ENCODE measurements at places on chromosomes 16 and 17.
A peak's percentile ranks its signal among the peaks of the same experiment; 100 is the strongest.

DNA sequence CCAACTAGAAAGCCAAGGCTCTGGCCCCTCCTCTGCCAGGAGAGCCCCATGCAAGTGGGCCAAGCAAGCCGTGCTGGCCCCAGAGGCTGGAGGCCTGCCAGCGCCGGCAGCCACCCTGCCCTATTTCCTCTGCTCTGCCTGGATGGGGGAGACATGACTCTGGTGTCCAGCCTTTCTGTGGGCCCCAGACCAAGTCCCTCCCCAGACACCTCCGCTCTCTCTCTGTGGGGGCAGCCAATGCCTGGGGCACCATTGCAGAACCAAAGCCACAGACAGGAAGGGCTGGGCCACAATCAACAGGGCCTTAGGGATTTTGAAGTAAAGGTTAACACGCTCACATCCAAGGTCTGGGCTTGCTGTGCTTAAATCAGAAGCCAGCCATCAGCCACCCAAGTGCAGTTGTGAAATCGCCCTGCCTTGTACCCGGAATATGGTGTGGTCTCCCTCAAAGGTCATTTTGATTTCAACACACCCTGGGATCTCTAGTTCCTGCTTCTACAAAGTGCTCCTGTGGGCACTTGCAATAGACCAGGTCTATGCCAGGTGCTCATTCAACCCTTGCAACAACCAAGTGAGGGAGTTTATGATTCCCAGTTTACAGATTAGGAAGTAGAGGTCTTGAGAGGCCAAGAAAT is 63.5 kb upstream of the TEX2 start:
- peak; percentile 100 for DNase-seq

GRCh38 chr16:30372725-30373124 is 1.9 kb upstream of the MYL11 start:
- DNase-seq, result no peak

DNA sequence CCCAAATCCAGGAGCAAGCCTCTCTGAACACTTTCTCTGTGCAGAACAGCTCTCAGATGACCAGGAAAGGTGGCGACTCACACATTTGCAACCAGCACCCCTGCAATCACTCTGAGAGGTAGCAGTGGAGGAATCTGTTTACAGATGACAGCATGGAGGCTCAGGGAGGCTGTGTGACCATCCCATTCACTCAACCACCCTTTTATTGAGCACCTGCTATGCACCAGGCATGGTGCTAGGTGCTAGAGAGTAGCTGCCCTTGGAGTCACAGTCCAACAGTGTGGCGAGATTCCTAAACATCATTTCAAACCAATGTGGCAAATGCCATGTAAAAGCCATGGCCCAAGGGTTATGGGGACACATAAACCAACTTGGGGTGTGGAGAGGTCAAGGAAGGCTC is 1.5 kb upstream of the ITGB4 start:
- DNase-seq, result no peak

- no peak for DNase-seq
Measured at GRCh38 chr17:28488533-28489276, 15.3 kb downstream of the SLC13A2 start.

DNA sequence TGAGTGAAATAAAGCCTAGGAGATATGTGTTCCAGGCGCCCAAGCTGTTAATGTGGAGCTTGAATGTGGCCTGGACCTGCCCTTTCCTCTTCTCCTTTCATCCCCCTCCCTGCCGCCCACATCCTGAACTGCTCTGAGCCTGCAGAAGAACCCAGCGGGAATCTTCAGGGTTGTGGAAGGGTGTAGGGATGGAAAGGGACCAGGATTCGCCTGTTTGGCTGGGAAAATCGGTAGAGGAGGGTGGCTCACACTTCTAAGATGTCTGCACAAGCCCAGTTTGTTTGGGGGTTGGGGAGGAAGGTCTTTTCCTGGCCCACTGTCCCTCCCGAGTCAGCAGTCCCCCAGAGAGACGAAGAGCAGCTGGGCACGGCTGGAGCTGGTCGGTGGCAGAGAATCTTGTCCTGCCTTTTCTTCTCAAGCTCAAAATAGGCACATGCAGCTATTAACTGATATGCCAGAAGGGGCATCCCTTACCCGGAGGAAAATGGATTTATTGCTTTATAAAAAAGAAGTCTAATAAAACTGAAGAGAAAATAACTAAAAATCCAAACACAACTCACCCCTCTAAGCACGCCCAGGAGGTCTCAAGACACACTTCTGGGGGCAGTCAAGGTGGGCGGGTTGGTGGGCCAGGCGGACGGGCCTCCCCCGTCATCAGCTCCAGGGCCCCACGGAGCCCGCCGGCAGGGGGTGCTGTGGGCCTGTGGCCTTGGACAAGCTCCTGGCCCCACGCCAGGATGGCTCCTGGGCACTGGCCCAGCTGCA is 11.5 kb upstream of the PITPNA start:
- DNase-seq, result peak; percentile 53

- no peak for DNase-seq
Measured at GRCh38 chr17:521183-521525, 168.5 kb upstream of the RPH3AL start.

GRCh38 chr17:57512691-57513090 is 232.4 kb downstream of the CCDC182 start:
- no peak for DNase-seq

GRCh38 chr17:291587-291986 is 61.0 kb downstream of the RPH3AL start:
- no peak for DNase-seq

GRCh38 chr16:85662482-85662812 is 26.3 kb downstream of the GINS2 start:
- DNase-seq, result no peak

DNA sequence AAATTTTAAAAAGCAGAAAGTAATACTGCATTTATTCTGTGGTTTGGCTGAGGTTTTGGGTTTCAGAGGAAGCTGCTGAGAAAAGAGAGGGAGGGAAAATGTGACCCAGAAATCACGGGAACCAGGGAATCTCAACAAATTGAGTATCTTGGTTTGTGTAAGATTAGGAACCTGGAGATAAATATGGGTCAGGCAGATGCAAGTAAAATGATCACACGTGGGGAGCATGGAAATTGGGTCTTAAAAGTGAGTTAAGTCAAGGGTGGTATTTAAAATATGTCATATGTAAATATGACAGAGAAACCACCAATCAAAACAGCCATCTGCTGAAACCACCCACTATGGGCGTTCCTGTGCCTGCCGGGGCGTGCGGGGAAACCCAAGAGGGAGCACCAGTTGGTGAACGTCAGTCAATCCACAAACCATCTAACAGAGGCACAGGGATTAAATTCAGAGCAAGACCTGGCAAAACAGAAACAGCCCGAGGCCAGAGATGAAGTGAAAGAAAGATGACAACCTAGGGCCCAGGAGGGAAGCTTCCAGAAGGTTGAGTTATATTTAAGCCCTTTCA is 33.4 kb downstream of the CDH13 start:
- no peak for DNase-seq

- no peak for DNase-seq
Measured at GRCh38 chr16:69476920-69477443, 52.6 kb downstream of the CYB5B start.

DNA sequence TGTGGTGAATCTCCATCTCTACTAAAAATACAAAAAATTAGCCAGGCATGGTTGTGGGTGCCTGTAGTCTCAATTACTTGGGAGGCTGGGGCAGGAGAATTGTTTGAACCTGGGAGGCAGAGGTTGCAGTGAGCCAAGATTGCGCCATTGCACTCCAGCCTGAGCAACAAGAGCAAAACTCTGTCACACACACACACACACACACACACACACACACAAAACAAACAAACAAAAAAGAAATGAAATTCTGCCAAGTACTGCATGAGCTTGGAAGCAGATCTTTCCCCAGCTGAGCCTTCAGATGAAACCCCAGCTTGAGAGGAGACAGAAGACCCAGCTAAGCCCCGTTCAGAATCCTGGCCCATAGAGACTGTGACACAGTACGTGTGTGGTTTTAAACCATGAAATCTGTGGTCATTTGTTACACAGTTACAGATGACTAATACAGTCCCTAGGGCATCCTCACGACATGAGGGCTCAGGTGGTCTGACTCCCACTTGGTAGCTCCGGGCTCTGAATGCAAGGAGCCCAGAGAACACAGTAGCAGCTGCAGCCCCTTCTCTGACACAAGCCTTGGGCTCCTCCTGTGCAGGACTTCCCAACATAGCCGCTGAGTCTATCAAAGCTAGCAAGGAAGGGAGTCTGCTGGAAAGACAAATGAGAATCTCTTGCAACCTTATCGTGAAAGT is 132.8 kb downstream of the SEC14L1 start:
- no peak for DNase-seq

DNA sequence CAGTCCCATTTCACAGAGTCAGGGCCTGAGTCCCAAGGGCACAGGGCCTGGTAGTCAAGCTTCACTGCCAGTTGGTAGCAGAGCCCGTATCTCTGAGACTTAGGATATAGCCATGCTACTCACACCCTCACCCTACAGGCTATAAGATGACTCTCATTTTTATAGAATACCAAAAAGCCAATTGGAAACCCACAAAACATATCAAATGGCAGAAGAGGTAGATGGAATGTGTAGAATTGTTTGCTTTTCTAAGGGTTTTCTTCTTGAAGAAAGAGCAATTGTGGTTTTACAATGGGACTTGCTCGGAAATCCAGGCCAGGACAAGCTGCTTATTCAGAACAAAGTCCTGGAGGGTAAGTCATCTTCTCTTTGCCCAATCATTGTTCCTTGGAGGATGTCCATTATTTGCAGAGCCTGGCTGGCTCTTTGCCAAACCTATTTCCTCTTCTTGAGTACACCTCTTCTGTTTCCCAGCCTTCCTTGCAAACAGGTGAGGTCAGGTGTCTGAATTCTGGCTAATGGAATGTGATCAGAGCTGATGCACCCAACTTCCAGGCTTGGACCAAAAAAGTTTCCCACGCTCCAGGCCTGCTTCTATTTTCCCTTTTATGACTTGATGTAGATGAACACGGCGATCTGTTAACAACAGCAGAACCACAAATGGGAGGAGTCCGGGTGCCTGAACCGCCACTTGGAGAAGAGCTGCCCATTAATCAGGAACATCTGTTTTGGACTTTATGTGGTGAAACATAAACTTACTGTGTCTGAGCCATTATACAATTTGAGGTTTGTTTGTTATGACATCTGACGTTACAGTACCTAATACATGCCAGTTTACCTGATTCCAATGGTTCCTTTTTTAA is 16.9 kb upstream of the CCL22 start:
- DNase-seq, result no peak

DNA sequence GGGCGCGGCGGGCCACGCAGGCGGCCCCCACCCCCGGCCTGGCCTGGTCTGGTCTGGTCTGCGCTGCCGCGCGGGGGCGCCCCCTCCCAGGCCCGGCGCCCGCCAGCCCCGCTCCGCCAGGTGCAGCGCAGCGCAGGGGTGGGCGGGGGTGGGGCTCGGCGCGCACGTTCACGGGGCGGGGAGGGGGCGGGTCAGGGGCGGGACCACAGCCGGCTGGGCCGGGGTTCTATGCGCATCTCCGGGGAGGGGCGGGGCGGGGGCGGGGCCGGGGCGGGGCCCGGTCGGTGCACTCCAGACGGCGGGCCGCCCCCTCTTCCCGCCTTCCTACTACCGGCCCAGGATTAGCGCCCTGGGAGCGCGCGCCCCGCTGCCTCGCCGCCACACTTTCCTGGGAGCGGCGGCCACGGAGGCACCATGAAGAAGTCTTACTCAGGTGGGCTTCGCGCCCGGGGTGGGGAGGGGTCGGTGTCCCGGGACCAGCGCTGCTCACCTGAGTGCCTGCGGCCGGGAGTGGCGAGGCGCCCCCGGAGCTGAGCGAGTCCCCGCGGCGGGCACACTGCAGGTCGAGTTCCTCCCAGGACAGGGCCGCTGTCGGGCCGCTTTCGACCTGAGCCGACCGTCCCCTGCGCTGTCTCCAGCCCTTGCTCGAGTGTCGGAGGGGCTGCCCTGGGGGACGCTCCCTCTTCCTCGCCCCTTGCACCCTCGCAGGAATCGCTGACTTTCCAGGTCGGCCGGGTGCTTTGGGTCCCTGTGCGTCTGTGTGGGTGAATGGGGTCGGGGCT is 140.5 kb downstream of the SEC14L1 start:
- no peak for DNase-seq

DNA sequence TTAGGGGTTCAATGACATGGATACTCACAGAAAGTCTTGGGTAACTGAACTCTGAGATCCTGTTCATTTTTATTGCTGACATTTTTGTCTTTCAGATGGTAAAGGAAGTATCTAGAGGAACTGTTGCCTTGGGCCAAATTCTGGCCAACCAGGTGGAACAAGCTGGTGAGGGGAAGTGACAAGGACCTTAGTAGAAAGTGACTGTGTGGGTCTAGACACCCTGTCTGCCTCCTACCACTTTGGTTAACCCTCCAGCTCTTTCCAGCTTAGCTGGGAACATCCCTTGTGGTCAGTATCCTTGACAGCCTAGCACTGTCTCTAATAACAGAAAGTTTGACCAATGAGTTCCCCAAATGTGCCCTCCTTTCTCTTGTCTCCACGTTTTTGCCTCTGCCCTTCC is 28.8 kb upstream of the PRKCB start:
- DNase-seq, result peak; percentile 59

- no peak for DNase-seq
Measured at GRCh38 chr16:13070268-13070667, 168.9 kb downstream of the SHISA9 start.

DNA sequence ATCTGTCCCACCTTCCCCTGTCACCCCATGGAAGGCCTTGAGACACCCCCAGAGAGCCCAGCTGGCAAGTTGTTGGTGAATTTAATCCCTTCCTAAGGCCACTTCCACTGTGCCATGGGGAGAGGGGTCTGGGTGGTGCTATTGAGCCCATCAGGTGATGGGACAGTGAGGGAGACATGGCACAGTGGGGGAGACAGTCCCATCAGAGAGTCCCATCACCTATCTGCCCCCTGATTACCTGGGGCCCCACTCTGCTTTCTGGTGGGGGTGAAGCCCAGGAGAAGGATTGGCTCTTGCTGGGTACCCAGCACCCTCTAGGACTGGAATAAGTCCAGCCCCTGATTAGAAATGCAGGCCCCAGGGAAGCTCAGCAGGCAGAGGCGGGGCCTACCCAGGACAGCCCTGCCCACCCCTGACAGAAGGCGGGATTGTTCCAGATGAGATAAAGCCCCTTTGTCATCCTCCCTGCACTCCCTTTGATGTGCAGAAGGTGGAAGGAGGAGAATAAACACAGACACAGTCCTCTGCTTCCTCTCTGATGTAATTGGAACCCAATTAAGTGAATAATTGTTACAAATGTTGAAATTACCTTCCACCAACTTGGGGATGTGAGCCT is 18.9 kb downstream of the TMEM132E start:
- DNase-seq, result no peak

- peak; percentile 85 for DNase-seq
Measured at GRCh38 chr16:660459-661183, 7.3 kb upstream of the RHOT2 start.

All from HL-60 (cell line).